H9 (cell line): ENCODE measurements at places on chromosomes 16 and 17.

- DNase-seq: no peak
Measured at GRCh38 chr17:21524211-21524591, 148.0 kb downstream of the KCNJ12 start.

DNA sequence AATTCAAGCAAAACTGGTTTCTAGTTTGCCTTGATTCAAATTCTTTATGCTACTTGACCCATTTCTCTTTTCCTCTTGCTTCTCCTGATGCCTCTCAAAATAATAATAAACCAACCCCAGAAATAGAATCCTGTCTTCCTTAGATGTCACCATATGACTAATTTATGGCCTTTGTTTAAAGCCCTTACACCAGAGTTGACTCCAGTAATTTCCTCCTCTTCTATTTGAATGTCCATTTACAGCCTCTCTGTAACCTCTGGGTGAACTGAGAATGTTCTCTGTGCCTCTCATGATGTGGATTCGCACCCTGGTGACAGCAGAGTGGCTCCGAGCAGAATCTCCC is 31.5 kb downstream of the ZFHX3 start:
- no peak for DNase-seq

DNA sequence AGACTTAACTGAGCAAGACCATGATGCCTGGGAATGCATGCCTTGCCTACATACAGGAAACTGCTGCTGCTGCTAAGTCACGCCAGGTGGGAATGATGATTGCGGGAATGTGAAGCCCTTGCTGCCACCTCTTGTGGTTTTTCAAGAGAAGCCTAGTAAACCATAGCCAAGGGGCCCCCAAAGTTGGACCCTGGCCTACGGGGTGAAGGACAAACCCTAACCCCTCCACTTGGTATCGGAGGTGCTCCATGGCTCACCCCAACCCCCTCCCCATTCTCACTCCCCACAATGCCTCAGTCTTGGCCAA is 233.9 kb downstream of the ZNF423 start:
- DNase-seq: no peak

DNA sequence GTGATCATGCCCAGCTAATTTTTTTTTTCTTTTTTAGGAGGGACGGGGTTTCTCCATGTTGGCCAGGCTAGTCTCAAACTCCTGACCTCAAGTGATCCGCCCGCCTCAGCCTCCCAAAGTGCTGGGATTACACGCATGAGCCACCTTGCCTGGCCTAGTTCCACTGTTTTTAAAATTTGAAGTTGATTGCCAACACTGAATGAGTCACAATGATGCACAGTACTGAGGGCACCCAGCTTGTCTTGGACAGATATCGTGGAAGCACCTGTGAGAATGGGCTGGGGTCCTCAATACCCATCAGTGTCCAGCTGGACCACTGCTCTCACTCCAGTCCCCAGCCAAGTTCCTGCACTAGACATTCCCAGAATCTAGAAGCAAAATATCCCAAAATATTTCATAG is 2.5 kb downstream of the KNOP1 start:
- no peak for DNase-seq

- DNase-seq: no peak
Measured at GRCh38 chr16:17759451-17760390, 289.0 kb upstream of the XYLT1 start.

GRCh38 chr16:46996952-46997458 is 23.5 kb upstream of the DNAJA2 start:
- DNase-seq: no peak
